ENCODE measurements at places on chromosomes 6 and 20.

DNA sequence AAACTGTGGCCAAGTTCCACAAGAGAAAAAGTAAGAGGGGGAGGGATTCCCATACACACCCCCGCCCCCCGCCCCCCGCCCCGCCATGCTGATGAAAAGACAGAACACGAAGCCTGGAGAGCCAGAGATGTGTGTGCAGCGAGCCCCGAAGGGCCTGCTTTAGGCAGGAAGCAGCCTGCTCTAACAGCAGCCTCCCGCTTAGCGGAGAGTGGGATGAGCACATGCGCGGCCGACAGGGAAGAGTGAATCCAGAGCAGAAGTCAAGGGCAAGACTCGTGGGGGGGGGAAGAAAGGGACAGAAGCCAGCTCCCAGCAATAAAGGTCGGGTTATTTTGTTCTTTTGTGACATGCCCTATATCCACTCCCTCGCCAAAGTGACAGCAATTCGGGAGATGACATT lies 67.2 kb upstream of the PTGIS start:
- no peak for DNase-seq

DNA sequence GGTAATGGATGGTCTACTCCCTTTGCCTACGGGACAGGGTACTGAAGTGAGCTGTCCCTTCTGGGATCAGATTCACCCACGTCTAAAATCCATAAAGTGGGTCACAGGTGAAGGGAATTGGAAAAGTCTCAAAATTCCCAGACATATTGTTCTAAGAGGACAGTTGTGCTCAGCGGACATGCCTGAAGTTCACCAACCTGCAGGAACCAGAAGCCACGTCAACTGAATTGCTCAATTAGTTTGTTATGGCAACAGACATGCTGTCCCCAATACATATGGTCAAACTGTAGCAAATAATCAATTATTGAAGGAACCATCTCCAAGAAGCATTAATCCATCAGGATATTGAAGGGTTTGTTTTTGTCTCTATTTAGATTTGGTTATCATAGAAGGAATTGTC lies 190.2 kb downstream of the FRK start:
- DNase-seq = no peak

DNA sequence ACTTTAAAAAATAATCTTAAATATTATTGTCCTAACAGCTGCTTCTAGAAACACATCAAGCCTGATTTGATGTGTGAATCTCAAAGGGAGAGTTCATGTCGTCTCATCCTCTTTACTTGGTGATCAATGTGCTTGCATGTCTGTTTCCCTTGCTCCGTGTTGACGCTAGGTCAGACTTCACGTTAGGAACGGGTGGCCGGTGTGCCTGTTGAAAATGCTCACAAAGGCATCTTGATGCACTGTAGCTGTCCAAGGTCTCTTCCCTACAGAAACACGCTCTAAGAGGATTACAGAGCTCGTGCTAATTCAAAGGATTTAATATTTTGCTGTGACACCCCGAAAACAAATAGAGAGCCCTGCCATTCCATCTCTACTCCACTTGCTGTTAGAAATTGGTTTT lies 84.6 kb downstream of the ID4 start:
- no peak for DNase-seq

DNA sequence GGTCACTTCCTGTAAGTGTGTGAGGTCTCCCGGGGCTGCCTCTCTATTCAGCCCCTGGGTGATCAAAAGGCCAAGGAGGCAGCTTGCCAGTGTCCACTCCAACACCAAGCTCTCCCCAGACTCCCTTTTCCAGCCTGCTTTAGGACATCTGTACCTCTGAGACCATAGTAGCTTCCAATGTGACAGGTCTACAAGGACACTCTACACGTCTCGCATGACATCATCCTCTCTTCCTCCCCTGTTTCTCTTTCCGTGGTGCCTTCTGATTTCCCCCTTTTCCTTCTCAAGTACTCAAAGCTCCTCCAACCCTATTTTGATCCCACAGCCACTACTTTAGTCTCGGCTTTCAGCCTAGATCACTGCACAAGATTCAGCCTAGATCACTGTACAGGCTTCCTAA lies 26.4 kb downstream of the HLA-F start:
- DNase-seq = no peak

DNA sequence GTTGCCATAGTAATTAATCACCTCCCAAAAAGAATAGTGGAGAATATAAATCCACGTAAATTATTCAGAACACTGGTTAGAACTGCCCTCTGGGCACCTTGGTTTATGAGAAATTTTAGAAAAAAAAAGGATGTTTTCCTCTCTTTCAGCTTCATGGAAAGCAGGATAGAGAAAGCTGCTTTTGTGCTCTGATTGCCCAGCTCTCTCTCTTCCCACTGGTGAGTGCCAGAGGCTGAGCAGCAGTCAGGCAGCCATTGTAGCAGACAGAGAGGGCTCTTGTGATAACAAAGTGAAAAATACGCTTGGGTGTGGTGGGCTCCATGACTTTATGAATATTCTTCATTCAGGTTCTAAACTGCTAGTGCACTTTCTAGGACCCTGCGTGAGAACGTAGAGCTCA lies 26.4 kb downstream of the SLC35F1 start:
- no peak for DNase-seq

Data from activated CD4-positive, alpha-beta T cell treated with anti-CD3 and anti-CD28 coated beads, Interleukin-2, amount 50 U/mL, for 48 hours (primary cell).